ENCODE measurements at places on chromosomes 5 and 9.

DNA sequence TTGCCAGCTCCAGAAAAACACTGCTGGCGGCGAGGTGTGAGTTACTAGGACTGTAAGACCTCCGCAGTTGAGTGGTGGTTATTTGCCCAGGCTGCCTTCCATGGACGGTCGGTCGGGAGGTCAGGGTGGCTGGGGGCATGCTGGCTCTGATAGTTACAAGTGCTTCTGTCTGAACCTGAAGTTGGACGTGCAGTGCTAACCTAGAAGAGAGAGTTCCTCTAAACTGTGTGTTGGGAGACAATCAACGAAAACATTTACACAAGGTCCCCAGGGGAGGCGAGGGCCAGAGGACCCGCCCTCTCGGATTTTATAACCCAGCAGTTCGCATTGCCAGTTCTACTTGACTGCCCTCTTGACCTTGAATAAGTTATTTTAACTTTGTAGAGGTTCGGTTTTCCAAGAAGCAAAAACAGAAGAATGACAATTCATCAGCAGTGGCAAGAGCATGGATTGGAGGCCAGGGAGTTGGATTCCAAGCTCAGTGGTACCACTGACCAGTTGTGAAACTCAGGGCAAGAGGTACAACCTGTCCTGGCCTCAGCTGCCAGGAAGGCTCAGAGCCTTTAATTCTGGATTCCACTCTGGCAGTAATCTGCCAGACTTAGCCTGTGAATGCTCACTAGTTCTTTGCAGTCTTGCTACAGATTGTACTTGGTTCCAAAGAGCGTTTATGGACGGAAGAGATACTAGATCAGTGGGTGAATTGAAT is 28.7 kb upstream of the PDE8B start:
- no peak for DNase-seq

GRCh38 chr5:124746916-124747790 is 714 bp upstream of the ZNF608 start:
- no peak for DNase-seq

DNA sequence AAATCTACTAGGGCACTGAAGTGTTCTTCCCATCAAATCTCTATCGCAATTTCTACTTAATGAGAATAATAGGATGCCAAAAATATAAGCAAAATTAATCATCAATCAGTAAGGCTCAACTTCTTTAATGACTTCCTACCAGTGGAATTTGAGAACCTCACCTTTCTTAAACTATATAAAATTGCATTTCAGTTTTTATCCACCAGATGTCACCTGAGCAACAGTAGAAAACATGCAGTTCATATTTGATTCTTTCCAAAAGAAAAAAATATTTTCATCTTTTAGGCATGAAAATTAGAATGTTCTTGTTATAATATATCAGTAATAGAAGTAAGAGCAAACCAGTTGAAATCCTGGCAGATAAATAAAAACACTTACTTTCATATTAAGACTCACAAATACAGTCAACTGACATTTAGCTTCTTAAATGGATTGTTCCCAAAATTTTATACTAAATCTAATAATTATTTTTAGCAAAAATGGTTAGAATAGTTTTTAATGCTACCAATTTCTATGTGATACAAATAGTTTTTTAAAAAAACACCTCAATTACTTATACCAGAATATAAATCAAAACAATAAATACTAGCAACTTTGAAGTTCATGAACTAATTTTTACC is 13.4 kb upstream of the CCDC112 start:
- no peak for DNase-seq

DNA sequence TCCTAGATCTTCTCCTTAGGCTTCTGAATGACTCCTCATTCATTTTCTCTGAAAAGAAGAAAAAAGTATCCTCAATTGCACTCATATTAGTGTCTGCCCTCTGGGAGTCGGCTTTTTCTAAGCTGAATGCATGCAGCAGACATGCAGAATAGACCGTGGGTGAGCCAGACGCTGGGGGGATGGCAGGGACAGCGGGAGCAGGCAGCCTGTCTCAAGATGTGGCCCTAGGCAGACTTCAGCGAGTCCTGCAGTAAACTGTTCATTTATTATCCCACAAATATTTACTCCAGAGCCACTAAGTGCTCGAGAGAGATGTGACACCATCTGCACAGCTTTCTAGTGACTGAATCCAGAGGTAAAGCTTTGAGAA is 164.9 kb upstream of the RAI14 start:
- no peak for DNase-seq

DNA sequence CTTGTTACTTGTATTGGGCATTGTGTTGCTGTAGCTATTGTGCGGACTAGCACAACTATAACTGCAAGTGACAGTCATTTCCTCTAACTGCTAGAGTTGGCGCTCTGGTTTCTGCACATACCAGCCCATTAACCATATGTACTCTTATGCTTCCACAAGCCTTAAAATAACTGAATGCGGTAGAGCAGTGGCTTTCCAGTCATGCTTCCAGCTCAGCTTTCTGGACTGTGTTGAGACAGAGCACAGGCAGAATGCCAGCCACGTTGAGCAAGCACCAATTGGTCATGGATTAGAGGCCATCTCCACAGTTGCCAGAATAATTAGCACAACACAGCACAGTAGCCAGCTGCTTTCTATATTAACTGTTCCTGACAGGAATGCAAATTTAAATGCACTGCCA is 12.2 kb downstream of the INVS start:
- DNase-seq: no peak

- no peak for DNase-seq
Measured at GRCh38 chr9:69036309-69036708, 757 bp downstream of the FXN start.

GRCh38 chr9:137873858-137874362 is 3.7 kb upstream of the CACNA1B start:
- DNase-seq: no peak

GRCh38 chr5:134741052-134741451 is 2.7 kb downstream of the CAMLG start:
- no peak for DNase-seq

DNA sequence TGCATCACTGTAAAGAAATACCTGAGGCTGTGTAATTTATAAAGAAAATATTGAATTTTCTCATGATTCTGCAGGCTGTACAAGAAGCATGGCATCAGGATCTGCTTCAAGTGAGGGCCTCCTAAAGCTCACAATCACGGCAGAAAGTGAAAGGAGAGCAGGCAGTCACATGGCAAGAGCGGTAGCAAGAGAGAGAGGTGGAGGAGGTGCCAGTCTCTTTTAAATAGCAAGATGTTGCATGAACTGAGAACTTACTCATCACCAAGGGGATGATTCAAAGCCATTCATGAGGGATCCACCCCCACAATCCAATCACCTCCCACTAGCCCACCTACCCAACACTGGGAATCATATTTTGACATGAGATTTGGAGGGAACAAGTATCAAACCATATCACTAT is 184.5 kb upstream of the PAPPA start:
- DNase-seq: no peak

- no peak for DNase-seq
Measured at GRCh38 chr9:110785166-110785565, 116.6 kb downstream of the MUSK start.

DNA sequence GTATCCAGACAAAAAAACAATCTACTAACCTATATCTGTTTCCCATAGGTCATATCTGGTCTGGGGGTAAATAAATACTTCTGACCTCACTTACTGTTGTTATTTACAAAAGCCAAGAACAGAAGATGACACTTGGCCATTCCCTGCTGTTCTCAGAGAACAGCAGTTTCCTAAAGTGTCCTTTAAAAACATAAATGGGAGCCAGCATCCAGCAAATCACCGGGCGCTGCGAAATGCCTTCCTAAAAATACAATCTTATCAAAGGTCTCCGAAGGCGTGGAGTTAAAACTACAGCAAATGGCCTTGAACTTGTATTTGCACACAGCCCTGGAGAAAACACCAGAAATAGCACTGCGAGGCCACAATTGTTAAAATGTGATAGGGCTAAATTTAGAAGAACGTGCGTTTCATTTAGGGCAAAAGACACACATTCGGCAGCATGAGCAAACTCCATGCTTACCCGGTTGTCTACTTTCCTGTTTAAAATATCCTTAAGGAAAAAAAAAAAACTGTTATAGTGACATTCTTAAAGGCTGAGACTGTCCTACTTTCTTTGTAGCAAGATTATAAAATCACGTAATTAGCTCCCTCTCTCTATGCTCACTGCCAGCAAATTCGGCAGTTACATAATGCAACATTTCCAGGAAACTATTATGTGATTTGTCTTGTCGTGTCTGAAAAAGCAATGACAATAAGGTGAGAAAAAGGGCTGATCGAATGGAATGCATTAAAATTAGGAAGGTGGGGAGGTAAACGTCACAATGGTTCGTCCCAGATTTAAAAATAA is 1.5 kb downstream of the NFIL3 start:
- no peak for DNase-seq

- no peak for DNase-seq
Measured at GRCh38 chr5:28313321-28313951, 1275.0 kb upstream of the CDH9 start.

DNA sequence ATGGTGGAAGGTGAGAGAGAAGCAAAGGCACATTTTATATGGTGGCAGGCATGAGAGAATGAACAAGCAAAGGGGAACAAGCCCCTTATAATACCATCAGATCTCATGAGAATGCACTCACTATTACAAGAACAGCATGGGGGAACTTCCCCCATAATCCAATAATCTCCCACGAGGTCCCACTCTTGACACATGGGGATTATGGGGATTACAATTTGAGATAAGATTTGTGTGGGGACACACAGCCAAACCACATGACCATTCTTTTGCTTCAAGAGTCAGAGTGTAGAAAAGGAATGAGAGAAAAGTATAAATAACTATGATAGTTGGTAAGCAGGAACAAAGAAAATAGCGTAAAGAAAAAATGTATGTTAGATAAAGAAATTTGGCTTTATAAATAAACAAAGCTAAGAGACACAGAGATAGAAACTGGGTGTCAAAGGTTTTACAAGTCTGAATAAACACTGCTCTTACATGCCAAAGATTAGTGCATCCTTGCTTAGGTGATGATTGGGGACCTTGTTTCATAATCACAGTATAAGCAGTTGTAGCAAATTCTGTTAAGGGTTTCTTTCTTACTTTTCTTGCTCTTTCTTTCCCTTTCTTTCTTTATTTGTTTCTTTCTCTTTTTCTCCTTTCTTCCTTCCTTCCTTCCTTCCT is 91.9 kb upstream of the PAPPA start:
- DNase-seq: no peak

GRCh38 chr9:90851444-90851843 is 49.8 kb downstream of the SYK start:
- DNase-seq: no peak

DNA sequence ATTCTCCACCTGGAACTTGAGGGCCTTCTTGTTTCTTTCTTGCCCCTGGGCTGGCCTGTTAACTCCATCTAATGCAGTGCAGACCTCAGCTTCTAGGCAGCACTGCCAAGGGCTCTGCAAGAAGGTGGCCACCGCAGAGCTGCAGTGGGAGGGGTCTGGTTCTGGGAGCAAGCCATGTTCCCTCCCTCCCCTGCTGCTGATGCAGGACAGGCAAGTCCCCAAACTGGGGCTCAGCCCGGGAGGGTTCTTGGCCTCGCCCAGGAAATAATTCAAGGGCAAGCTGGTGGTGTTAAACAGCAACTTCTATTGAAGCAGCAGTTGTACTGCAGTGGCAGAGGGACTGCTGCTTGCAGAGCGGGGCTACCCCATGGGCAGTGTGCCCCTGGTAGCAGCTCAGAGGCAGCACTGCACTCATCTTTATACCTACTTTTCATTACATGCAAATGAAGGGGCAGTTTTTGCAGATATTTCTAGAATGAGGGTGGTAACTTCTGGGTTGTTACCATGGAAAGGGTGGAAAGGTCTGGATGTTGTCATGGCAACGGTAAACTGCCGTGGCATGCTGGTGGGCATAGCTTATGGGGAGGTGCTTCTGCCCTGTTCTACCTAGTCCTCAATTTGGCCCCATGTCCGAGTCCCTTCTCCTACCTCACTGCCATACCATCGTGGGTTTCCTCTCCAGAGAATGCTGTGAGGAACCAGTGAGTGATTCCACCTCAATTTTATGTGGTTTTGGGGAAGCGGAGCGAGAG is 82.1 kb downstream of the WDR41 start:
- no peak for DNase-seq

DNA sequence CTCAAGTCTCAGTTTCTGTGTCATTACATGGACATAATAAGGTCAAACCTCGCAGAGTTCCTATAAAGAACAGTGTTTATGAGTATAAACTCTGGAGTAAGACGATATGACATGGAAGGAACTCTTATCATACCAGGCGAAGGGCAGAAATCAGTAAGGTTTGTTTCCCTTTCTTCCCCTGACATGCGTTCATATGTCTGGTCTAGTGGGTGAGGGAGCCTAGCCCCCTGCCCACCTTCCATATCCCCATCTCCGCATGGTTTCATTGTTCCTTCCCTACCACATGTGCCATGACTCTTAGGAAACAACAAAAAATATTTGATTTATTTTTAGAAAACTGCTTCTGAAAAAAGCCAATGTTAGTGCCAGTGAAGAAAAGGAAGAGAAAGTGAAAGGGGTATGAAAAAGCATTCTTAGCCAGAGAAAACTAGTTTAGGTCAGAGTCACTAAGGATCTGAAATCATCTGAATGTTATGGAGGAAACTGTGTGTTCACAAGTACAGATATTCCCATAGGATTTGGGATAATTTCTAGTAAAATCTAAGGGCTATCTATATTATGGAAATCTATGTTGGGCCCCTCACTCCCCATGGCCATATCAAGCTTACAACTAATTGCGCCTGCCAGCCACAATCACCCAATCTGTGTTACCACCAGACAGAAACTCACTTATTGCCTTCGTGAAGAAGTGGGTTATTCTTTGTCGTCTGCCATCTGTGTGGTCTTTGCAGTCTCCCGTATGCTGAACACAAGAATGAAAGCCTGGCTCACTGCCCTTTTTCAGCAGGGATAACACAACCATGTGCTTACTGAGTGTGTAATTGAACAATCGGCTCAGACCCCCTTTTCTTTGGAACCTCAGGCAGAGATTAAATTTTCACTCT is 19.9 kb upstream of the HMHB1 start:
- no peak for DNase-seq

DNA sequence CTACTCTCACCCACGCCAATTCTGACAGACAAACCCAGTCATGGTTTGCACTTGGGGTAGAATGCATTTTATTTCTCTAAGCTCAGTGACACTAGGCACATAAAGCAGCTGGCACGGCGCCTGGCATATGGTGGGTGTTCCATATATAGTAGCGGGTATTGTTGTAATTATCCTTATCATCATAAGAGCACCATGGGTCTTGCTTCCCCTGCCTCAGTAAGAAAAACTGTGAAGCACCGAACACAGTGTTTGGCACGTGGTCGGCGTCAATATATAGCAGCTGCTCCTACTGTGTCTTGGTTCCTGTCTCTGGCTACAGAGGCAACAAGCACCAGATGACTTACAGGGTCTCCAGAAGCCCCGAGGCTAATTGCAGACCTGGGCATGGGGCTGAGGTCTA is 194.1 kb upstream of the PANK3 start:
- DNase-seq: no peak

GRCh38 chr9:96524045-96524444 is 74.1 kb downstream of the HABP4 start:
- DNase-seq: no peak

DNA sequence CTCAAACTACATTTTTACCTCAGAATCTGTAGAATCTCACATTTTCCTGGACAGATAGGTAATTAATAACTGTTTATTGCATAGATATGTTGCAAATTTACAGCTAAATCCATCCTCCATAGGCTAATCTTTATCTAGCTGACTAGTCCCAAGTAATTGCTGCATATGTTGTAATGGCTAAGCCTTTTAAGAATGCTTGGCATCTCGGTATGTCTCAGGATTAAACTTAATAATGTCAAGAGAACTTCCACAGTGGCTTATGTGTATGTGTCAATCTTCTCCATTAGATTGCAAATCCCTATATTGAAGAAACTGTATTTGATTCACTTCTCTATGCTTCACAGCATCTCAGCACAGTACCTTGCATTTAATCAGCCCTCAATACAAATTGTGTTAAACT is 131.9 kb downstream of the PRDM9 start:
- no peak for DNase-seq

GRCh38 chr5:74426506-74426905 is 214.0 kb downstream of the ENC1 start:
- no peak for DNase-seq
